ENCODE measurements at places on chromosomes 1 and 21. TPM values are rescaled to one million over a fixed set of nuclear protein-coding genes. Genes with fewer than 3 reads are reported as not detected.

Gene ADGRB2
- 9.2 TPM for polyA plus RNA-seq

Gene WNT3A
- not detected for polyA plus RNA-seq

Gene AMY2A
- not detected for polyA plus RNA-seq

Gene SLC44A5
- polyA plus RNA-seq = 0.07 TPM

Gene RPE65
- not detected for polyA plus RNA-seq

Gene F5
- polyA plus RNA-seq = not detected

Gene ITLN2
- not detected for polyA plus RNA-seq

Gene LHX8
- 0.05 TPM for polyA plus RNA-seq

Gene TRIM46
- polyA plus RNA-seq = 5.4 TPM

Gene C1orf210
- not detected for polyA plus RNA-seq

Gene CELA2B
- polyA plus RNA-seq = not detected

Gene NBPF19
- 10.6 TPM for polyA plus RNA-seq

Gene CRYAA
- not detected for polyA plus RNA-seq

Gene ATAD3C
- polyA plus RNA-seq = 0.20 TPM

Gene ASAP3
- polyA plus RNA-seq = 22.6 TPM

Gene PRELP
- polyA plus RNA-seq = 2.8 TPM

Gene VAV3
- polyA plus RNA-seq = 0.01 TPM

Gene DISC1
- 2.3 TPM for polyA plus RNA-seq

Gene VHLL
- polyA plus RNA-seq = not detected

Gene ZYG11A
- 1.3 TPM for polyA plus RNA-seq

Gene HMGCS2
- not detected for polyA plus RNA-seq

Gene VASH2
- 0.04 TPM for polyA plus RNA-seq

Gene CGN
- polyA plus RNA-seq = 0.05 TPM

Gene SIM2
- not detected for polyA plus RNA-seq

Gene ANGPTL3
- polyA plus RNA-seq = not detected

Gene MFAP2
- polyA plus RNA-seq = 115 TPM

Gene MT1HL1
- polyA plus RNA-seq = not detected

Gene CAMK2N1
- polyA plus RNA-seq = 40.2 TPM

Gene SLAMF9
- polyA plus RNA-seq = not detected

Gene CLCA1
- polyA plus RNA-seq = not detected

Gene TNFRSF9
- polyA plus RNA-seq = not detected

All from BJ (cell line).